K562 (cell line): ENCODE measurements at places on chromosomes 3 and 15.

DNA sequence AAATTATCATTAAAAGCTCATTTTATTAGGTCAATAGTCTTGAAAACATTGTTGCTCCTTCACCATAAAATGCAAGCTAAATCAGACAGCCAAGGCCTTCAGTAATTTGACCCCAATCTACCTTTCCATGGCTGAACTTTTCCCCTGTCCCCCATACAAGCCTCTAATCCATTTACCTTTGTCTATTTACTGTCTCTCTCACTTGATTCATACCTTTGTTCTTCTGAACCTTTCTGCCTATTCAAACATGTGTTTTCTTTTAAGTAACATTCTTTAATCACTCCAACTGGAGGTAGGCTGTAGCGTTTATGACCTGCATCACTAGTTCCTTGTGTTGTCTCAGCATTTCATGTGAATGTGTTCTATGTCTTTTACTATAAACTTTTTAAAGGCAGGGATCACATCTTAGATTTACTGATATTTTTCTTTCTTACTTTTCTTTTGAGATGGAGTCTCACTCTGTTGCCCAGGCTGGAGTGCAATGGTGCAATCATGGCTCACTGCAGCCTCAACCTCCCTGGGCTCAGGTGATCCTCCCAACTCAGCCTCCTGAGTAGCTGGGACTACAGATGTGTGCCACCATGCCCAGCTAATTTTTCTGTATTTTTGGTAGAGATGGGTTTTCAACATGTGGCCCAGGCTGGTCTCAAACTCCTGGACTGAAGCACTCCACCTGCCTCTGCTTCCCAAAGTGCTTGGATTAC, 5.2 kb upstream of the NANOGP8 start:
- DNase-seq, result no peak

DNA sequence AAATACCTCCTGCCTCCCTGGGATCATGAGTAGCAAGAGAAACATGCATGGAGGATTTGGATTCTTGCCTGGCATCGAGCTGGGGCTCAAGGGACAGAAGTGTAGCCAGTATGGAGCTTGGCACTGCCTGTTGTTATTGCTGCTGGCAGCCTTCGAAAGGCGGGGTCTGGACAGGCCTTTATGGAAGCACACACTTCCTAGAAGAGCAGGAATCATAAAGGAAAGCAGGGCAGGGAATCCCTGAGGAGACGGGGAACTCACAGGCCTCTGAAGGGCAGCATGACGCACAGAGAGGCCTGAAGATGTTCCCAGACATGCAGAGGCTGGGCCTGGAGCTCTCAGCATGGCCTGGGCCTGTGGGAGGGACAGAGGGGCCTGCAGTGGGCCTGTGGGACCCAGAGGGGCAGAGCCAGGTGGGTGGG, 18.6 kb upstream of the SLC41A3 start:
- DNase-seq, result no peak

- DNase-seq, result no peak
Observed at GRCh38 chr15:41969851-41970431, 2.4 kb downstream of the EHD4 start.

DNA sequence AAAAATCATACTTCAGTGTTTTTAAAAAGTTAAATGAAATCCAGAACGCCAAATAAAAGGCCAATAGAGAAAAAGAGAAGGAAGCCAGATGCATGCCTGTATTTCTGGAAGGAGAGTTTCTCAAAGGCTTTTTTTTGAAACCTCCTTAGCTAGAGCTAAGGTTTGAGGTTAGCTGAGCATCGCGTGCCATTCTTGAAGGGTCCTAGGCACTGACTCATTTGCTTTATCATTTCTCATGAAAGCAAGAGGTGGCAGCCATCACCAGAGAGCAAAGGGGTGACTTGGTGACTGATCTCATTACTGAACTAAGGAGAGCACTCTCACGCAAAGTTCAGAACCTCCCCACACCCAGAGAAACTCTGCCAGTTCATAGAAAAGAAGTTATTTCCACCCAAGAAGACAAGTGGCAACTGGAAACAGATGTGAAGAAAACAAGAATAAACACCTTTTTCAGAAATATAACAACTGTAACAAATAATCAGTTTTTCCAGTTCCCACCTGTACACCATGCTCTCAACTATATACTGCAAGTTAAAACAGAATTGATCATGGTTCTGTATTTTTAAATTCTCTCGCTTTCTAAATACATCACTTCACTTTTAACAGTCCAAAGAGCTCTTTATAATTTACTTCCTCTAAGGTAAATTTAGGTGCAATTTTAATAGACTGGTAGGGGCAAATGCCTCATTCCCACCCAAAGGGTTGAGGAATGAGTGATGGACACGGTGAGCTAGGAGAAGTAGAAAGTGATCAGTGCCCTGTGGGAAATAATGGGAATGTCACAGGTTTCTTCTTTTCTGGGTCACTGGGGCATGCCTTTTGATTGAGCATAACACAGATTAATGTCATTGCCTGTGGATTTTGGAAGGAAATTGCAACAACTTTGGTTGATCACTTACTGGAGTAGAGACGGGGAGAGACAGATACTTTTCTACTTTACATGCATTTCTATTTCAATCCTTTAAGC, 24.7 kb downstream of the GPR15 start:
- no peak for DNase-seq

DNA sequence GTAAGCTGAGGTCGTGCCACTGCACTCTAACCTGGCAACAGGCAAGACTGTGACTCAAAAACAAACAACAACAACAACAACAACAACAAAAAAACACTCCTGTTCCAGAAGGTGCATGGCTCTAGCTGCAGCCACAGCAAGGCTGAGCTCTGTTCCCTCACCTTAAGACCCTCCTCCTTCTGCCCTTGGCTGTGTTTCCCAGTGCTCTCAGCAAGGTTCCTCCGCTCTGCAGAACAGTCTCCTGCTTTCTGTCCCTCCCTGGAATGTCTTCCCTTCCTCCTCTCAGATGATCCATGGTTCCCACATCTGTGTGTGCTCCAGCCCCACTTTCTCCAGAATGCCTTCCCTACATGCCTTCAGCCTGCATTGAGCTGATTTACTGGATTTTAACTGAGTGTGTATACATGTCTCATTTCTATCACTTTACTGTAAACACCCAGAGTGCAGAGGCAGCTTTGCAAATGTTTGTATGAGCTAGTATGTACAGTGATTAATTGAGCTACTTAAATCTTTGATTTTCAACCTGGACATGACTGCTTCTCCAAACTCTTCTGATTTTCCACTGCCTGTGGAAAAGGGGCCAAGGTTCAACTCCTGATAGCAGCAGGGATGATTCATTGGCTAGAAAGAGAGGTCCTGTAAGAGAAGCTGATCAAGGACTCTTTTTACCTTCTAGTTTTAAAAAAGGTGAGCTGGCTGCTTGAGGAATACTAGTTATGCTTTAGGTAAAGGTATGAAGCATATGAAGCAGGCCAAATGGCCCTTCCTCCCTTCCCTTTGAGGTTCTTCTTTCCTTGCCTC, 14.7 kb downstream of the ANKUB1 start:
- no peak for DNase-seq

- no peak for DNase-seq
Observed at GRCh38 chr3:54484334-54484733, 362.0 kb downstream of the CACNA2D3 start.
